ENCODE measurements at places on chromosomes 2 and 18.
A peak's percentile ranks its signal among the peaks of the same experiment; 100 is the strongest.

- no peak for DNase-seq
Measured at GRCh38 chr2:20439193-20439475, 7.7 kb upstream of the RHOB start.

GRCh38 chr18:61397222-61397621 lies 64.0 kb downstream of the CDH20 start:
- DNase-seq, result no peak

DNA sequence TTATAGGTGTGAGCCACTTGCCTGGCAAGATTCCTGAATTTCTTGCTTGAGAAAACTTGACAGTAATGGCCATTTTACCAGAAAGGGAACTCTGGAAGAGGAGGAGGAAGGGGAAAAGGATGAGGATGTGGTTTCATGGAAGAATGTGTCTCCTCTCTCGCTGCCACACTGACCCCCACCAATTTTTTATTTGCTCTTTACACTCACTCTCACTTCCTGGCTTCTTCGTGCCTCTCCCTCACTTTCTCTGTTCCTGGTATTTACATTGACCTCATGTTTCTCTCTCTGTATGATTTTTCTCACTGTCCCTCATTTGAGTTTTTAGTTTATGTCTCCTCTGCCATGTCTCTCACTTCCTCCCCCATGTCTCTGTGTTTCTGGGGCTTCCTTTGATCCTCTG lies 134.5 kb upstream of the CAB39 start:
- DNase-seq, result no peak

DNA sequence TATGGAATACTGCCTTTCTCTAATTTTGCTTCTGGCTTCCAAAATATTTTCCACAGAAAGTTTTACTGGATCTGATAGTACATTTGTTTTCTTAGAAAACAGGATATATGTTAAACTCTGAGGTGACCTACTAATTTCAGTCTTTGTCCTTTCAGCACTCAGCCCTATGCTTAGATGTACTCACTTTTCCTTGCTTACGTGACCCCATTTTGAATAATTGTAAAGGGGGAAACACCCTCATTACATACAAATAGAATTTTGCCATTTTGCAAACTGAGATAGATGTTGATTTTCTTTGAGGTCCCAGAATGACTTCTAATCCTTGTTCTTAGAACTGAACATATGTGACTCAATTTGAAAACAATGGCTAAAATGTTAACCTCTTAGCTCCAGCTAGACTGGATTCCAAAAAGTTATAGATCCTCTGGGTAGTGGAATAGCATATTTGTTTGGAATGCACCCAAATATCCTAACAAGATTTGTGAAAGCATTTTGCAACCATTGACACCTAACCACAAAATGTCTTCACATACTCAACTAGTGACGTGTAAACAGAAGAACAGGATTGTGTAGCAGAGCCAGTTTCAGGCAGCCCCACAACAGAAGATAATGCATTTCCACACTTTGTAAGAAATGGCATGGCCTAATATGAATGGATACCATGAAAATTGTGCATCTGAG lies 44.8 kb upstream of the EHBP1 start:
- no peak for DNase-seq

GRCh38 chr2:184646177-184646576 lies 47.8 kb downstream of the ZNF804A start:
- DNase-seq, result no peak

DNA sequence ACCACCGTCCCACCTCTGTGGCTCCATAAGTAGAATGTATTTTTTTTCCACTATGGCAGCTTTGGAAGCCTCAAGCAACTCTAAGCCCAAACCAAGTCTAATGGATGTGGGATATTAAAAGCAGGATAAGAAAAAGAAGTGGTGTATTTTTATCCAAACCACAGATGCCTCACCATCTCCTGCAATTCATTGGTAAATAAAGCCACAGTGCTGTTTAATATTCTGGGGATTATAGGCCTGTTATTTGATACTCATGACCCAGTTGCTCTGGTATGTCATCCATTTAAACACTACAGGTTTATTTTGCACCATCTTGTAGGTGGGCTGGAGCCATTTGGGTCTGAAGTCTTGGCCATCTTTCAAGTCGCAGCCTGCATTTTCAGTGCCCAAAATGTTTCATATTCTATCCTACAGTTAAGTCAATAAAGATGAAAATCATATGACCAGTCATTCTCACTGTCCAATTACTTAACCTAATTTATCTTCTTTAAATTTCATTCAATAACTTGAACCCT lies 279.5 kb upstream of the EPHA4 start:
- no peak for DNase-seq

DNA sequence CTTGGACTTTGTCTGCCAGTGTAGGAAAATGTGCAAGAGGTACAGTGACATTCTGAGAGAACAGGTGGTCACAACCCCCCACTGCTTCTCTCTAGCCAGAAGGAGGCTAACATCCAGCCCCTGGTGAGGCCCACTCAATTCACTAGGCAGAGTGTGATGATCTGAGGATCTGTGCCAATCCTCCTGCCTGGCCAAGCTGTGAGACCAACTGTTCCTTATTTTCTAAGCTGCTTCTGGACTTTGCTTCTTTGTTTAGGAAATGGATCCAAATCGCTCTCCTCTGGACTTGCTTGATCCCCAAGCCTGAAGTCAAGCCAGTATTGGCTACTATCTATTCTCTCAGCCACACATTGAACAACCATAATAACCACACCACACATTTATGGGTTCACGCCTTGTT lies 202.8 kb downstream of the PIK3C3 start:
- DNase-seq, result no peak

DNA sequence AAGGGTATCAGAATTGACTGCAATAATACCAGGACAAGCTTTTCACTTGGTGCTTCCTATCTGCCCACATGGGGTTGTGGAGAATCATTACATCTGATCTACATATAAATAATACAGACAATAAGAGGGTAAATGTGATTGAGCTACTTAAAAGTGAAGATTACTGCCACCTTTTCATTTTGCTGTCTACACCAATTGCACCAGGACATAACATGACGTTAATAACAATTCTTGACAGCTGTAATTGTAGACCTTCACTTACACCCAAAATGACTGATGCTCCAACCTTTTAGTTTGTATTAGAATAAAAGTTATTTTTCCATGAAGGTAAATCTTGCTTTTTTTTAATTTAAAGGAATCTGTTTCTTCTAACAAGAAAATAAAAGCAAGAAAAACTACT lies 36.5 kb upstream of the TTN start:
- no peak for DNase-seq

DNA sequence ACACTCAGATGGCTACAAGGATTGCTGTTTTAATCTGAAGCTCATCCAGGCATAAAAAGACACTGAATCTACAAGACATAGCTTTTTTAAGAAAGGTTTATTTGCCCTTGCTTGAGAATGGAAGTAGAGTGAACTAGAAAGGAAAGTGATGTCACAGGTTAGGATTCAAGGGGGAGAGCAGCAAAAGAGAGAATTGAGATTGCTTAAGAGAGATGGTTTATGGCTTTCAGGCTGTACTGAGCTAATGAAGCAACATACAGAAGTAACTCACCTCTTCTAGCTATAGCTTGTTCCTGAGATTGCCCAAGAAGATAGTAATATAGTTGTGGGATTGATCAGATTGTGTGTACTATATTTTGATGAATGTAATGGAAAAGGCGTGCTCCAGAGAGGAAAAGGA lies 26.1 kb upstream of the ACVR2A start:
- no peak for DNase-seq

DNA sequence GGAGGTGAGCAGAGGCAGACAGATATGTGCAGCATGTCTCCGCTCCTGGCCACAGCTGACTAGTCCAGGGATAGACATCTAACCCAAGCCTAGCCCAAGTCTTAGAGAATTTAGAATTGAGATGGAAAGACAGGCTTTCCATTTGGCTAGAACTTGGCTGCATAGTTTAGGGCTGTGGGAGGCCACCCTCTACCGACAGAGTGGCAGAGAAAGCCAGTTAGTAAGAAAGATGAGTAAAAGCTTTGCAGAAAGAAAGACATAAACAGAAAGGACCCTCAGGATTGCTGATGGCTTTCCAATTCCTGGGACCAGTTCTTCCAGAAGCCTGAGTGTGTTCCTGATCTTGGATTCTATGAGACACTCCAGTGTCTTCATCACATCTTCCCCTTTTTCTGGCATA lies 62.1 kb downstream of the DYM start:
- DNase-seq, result no peak

GRCh38 chr2:110946902-110947301 lies 173.8 kb upstream of the BCL2L11 start:
- DNase-seq, result no peak

DNA sequence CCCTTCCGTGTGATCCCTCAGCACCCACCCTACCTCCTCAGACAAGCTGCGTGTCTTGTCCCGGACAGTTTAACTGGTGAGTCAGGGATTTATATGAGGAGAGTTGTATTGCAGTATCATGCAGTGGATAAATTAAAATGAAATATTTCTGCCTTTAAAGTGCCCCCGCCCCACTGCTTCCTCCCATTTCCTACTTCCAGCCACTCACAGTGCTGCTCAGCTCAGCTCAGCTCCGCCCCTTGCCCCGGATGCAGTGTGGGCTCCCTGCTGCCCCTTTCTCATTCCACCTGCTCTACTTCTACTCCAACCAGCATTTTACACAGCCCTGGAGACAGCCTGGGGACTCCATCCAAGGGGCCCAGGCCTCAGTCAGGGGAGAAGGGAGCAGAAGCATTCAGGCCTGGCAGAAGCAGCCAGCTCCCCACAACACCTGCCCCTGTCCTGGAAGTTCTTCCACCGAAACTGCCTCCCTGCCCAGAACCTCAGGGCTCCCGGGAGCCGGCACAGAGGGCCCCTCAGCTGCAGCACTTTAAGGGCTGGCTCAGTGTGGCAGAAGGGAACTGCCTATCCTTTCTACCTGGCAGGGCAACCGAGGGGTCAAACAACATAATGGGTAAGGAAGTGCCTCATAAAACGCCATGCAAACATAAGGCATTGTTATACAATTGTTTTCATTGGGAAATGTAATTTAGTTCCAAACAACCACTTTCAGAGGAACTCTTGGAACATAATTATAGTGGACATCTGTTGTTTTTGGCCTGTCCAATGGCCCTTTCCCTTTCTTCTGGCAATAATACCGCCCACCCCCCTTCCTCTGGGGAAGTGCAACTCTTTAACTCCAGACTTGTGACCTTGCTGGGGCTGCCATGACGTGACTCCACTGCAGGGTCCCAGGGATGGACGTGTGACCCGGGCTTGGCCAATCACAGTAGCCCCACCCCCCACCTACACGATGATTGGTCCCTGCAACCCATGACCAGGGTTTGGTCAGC lies 102.3 kb downstream of the LIPG start:
- DNase-seq, result no peak

GRCh38 chr2:54468673-54469072 lies 12.5 kb downstream of the SPTBN1 start:
- peak; percentile 46 for DNase-seq

- no peak for DNase-seq
Measured at GRCh38 chr2:197982565-197982964, 178.2 kb downstream of the PLCL1 start.

GRCh38 chr2:164794432-164795231 lies 47.0 kb downstream of the COBLL1 start:
- no peak for DNase-seq

DNA sequence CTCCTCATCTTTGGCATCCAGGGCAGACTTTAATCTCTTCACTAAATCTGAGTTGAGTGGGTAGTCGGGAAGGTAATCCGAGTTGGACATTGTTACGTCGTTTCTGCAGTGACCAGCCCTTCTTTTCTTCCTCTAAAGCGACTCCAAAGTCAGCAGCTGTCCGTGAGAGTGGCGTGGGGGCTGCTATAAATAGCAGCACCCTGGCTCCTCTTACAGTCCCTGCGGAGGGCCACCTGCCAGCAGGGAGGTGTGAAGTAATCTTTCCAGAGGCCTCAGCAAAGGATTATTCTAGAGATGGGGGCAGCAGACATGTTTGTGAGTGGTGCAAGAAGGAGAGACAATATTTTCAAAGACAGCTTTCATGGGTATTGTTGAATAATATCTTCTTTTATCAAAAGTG lies at the start of gene ASB18:
Gene ASB18 (minus strand): TSS at position 151 of the 400 bp plus-strand sequence. CDS start 61 bp downstream, at position 90.
- DNase-seq, result no peak

- no peak for DNase-seq
Measured at GRCh38 chr2:72130659-72131360, 16.9 kb downstream of the CYP26B1 start.

DNA sequence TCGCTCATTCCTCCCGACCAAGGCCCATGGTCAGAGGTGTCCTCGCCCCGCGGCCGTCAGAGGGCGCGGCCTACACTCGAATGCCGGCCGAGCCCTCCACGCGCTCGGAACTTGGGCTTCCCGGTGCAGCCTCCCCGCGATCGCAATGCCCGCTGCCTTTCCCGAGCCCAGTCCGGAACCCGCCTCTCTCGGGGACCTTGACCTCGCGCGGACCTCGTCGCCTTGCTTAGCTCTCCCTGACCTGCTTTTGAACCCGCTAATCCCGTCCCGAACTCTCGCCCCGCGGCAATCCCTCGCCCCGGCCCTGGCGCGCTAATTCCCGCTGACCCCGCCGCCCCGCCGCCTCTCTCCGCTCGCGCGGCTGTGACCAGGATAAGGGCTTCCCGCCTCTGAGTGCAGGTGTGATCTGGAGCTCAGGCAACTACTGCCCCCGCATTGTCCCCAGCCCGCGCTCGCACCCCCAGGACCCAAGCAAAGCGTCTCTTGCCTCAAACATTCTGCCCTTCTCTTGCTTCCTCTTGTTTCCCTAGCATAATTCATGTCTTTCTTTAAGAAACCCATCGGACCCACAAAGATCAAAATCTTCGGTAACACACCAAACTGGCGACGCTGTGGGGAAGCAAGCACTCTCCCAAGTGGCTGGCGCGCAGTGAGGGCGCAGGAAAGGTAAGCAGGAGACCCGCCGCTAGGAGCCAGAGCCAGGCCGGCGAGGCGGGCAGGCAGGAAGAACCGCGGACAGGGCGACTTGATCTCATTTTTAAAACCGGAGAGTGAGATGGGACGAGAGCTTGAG lies 46.6 kb upstream of the ATP6V1B1 start:
- no peak for DNase-seq

GRCh38 chr2:119472749-119473148 lies 41.1 kb downstream of the TMEM37 start:
- no peak for DNase-seq

- no peak for DNase-seq
Measured at GRCh38 chr2:230723363-230723762, 10.7 kb downstream of the CAB39 start.

DNA sequence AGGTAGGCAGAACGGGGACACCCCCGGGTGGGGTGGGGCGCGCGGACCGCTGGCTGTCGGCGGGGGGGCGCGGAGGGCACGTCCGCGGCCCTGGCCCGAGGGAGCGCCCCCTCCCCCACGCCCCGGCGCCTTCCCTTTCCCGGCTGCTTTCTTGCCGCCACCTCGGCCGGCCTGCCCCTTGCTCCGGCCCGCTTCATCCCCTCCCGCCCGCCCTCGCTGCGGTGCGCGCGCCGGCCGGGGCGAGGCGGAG lies 443 bp downstream of the VAPA start:
- no peak for DNase-seq

DNA sequence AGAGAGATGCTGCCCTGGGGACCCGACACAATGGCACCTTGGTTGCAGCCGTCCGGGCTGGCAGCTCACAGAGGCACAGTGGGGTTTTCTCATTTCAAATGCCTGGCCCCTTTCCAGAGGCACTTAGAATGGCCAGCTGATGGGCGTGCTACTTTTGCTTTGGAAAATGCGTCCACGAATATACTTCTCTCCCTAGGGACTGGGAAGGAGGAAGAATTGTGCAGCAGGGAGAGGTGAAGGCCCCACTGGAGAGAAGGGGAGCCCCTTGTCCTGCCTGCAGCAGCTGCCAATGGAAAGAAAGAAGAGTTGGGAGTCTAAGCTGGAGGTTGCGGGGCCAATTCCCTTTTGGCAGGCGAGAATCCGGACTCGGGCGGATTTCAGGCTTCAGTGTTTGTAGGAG lies 1.1 kb upstream of the MAL start:
- DNase-seq, result peak; percentile 54

GRCh38 chr2:197229509-197230443 lies 80.8 kb downstream of the ANKRD44 start:
- peak; percentile 54 for DNase-seq

GRCh38 chr2:106085181-106085940 lies 108.7 kb downstream of the UXS1 start:
- DNase-seq, result peak; percentile 62
